D721Med (cell line): ENCODE measurements at places on chromosomes 2 and 18.

- DNase-seq, result no peak
Measured at GRCh38 chr2:191245869-191246531, 796 bp downstream of the MYO1B start.

- no peak for DNase-seq
Measured at GRCh38 chr2:157431176-157431575, 12.7 kb downstream of the CYTIP start.

GRCh38 chr2:147098940-147099339, 745.9 kb upstream of the ACVR2A start:
- DNase-seq, result no peak

DNA sequence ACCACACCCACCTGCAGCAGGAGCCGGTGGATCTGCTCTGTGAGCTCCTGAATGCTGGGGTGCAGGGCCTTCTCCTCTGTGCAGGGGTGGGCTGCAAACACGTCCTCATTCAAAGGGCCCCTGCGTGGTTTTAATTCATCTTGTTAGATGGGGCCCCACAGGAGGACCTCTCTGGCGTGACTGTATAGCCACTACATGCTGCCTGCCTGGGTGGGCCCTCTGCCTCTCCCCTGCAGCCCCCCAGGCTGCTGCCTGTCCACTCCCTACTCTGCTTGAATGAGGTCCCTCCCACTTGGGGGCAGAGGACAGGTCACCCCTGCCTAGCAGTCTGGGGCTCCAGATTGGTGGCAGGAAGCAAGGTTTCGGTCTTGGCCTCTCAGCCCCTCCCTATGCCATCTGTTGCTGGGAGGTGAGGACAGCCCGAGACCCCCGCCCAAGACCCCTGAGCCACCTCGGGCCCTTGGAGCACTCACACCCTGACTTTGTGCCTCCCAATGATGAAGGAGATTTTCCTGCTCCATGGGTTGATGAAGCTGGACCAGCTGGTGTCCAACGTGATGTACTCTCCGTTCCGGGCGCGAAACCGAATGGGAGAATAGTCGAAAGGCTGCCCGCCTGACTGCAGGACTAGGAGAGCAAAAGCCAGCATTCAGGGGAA, 22.0 kb upstream of the HES6 start:
- no peak for DNase-seq

- no peak for DNase-seq
Measured at GRCh38 chr18:9557250-9557943, 57.0 kb downstream of the PPP4R1 start.

DNA sequence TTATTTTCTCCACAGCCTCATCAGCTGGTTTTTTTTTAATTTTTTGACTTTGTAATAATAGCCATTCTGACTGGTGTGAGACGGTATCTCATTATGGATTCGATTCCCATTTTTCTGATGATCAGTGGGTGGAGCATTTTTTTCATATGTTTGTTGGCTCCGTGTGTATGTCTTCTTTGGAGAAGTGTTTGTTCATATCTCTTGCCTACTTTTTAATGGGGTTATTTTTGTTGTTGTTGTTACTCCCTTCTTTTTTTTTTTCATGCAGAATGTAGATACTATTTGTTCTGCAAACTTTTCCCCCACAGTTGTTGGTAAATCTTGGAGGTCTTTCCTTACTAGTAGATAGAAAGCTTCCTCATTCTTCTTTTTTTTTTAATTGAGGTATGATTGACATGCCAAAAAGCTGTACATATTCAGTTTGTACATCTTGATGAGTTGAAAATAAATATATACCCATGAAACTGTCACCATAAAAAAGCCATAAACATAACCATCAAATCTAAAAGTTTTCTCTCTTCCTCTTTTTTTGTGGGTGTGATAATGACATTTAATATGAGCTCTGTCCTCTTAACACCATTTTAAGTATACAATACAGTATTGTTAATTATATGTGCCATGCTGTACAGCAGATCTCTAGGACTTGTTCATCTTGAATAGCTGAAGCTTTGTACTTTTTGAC, 21.8 kb upstream of the NT5DC4 start:
- no peak for DNase-seq

DNA sequence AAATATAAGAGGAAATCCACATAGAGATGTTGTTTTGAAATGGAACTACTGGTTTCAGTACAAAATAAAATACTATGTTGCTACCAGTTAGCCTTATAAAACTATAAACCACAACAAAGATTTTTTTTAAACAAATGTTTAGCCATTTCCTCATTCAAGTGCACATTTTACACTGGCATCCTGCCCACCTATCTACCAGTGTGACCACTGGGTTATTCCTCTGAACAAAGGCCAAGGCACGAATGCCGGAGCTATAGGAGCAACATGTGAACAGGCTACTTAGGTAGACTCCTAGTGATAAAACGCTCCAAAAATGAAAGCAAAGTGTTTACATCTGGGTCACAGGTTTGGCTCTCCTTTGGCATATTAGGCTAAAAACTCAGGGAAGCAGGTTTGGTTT, 31.8 kb upstream of the SULT1C4 start:
- DNase-seq, result no peak

GRCh38 chr2:193584522-193584938, 1389.8 kb upstream of the TMEFF2 start:
- peak; percentile 8 for DNase-seq

DNA sequence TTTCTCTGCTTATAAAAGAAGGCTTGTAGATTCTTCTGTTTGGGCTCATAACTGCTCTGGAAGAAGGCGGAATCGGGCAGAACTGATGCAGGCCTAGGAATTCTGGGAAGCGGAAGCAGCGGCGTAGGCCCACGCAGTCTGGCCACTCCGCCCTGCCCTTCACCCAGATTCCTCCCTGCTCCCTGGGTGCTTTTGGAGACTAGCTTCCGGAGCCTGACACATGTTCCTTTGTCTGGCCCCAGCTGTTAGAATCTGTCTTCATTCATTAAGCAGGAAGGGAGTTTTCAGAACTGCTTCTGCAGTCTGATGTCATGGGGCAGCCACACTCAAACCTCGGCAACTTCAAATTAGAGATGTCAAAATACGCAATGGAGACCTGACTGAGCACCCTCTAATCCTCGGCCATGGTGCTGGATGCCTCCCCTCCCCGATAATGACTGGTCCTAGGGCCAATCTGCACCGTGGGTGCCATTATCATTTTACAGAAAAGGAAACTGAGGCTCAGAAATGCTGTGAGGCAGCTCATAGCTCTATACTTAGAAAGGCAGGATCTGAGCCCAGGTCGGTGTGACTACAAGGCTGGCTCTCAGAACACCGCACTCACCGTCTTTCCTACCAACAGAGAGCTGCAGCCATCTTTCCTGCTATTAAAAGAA, 275.7 kb downstream of the MYCN start:
- no peak for DNase-seq

- DNase-seq, result peak; percentile 80
Measured at GRCh38 chr2:26692279-26692896, at the start of gene KCNK3. Gene KCNK3, plus strand, starts transcription at chr2:26692722. Its CDS starts 154 bp downstream, at chr2:26692876.

DNA sequence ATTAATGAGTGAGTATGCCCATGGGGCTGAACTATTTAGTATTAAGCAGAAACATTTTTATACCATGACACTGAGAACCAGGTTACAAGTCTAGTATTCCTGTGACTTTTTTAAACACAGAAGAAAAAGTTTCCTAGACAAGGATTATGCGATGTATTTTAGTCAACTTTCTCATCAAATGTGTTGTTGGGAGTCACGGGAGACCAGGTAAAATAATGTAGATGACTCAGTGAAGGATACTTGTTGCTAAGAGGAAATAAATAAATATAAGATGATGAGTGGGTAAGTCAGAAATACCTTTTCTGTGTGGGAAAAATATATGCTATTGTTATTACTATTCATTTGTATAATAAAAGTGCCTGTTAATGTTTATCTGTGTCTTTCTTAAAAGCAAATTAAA, 23.4 kb downstream of the MBD5 start:
- no peak for DNase-seq

DNA sequence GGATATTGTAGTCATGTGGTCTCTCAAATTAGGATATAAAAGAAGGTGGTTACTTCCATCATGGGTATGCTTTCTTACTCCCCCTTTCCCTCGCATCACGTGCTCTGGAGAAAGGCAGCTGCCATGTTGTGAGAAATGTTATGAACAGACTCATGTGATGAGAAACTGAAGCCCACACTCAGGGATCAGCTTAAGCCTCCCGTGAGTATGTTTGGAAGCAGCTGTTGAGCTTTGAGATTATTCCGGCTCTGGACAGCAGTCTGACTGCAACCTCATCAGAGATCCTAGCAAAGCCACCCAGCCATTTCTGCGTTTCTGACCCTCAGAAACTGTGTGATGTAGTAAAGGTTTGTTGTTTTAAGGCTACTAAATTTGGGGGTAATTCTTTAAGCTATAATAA, 700.1 kb downstream of the ADCYAP1 start:
- DNase-seq, result no peak

DNA sequence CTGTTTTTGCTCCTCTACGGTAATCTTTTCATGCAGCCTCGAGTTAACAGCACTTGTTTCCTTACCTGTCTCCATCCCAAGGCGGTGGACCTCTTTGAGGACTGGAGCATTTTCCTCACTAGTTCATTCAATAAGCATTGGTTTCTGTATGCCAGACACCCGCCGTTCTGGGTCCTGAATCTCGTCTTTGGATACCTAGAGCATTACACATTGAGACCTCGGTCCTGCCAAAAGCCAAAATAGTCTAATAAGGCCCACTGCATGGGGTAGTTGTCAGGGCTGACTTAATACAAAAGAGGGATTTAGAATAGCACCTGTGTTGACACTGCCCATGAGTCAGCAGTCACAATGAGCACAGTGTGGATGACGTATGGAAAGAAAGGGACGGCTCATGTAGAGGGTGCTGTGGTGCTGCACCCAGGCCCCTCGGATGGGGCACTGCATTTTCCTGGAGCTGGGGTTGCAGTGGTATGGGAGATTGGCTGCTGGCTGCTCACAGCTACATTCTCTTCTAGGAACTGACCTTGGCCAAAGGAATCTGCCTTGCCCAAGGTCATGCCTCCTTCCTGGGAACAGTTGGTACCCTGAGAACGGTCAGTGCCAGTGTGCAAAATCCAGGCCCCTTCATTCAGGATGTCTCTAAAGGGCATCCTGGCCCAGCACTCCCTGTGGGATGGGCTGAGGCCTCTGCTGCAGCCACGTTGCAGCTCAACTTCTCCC, 126.9 kb upstream of the NCK2 start:
- no peak for DNase-seq

DNA sequence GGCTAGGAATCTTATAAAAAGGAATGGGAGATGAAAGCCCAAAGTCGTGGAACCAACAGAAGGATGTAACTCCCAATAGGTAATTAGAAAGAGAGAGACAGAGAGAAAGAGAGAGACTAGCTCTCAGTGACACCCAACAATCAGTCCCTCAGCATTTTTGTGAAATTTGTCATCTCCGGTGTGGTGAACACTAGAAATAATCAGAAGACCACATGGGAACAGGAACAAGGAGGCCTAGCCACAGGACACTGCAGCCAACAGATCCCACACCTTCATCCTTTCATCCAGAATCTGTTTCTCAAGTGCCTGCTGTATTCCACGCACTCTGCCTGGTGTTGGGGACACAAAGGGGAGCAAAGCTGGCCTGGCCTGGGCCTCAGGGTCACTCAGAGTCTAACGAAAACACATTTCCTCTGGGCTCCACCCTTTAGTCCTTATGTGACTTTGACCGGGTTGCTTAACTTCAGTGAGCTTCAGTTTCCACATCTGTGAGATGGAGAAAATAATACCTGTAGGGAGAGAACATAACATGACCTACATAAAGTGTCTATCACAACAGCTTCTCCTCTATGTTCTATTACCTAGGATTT, 53.1 kb downstream of the EHD3 start:
- no peak for DNase-seq

GRCh38 chr18:31325051-31325450, 7.1 kb downstream of the DSG1 start:
- no peak for DNase-seq

GRCh38 chr2:73925033-73925704, 1.5 kb upstream of the DGUOK start:
- DNase-seq, result no peak

DNA sequence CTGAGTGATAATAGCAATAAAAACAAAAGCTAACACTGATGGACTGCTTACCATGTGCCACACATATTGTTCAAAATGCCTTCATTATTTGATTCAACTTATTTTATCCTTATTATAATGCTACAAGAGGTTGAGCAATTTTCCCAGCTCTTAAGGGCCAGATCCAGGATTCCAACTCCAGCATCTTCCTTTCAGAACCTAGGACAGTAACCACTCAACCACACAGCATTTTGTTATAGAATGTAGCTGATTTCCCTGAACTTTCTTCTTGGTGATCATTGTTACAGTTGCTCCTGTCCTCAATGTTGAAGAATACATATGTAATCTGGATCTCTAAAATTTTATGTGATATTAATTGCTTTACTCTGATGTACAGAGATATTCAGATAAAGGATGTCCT, 341.7 kb downstream of the PIK3C3 start:
- DNase-seq, result no peak

DNA sequence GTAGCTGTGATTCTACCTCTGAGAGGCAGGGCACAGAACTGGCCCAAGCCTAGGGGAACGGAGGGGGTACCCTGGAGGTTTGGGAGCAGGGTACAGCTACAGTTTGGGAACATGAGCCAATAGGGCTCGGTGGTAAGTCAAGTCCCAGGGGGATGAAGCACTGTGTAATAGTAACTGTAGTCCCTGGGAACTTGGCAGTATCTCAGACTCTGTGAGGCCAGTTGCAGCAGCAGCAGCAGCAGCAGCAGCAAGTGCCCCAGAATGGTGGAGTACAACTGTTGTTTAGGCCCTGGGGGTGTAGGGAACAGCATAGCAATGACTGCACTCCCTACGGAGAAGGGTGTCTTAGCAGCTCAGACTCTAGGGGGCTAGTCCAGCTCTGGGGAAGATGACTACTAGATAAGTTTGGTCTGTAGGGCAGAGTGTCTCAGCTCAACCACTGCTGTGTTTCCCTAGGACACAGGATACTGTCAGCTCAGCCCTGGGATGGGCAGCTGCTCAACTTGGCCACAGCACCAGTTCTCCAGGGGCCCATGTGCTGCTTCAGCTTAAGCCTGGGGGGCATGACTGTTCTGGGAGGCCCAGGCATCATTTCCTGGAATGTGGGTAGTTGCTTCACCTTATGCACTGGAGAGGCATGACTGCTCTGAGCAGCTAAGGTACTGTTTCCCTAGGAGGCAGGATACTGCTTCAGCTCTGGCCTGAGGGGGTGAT, 20.5 kb downstream of the CARF start:
- DNase-seq, result no peak

DNA sequence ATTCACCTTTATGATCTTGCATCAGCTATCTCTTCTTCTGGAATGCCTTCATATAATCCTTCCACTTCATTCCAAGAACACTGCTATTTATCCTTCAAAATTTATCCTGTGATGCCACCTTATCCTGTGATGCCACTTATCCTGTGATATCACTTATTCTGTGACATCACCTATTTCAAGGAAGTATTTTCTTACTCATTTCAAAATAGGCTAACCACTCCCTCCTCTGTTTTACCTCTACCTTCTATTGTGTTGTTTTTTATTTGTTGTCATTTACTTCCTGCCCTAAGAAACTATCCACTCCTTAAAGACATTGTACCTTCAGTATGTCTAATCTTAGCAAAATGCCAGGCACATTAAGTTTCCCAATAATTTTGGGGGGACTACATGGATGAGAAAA, 38.8 kb downstream of the CD226 start:
- DNase-seq, result no peak

- DNase-seq, result no peak
Measured at GRCh38 chr2:64516651-64517510, 7.2 kb upstream of the AFTPH start.
